Fibroblast of lung (primary cell): ENCODE measurements at places on chromosomes 13 and 19.

- DNase-seq: no peak
Measured at GRCh38 chr13:107291875-107292274, 723.9 kb upstream of the ARGLU1 start.

DNA sequence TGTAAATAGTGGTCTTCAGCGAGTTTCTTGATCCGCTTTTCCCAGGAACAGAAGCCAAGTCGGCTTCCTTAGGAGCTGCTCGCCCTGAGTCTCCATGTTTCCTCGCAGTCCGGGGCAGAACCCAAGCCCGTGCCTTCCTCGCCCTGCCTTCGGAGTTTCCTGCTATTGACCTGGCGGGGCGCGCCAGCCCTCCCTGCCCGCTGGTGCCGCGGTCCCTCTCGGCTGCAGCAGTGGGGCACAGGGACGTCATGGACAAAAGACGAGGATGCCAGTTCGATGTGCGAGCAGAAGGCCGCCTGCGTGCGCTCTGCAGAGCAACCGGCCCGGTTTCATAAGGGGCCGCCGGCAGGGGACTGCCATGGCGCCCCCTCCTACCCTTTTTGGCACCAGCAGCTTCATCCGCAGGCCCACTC, 156.6 kb downstream of the TM9SF2 start:
- peak; percentile 46 for DNase-seq

DNA sequence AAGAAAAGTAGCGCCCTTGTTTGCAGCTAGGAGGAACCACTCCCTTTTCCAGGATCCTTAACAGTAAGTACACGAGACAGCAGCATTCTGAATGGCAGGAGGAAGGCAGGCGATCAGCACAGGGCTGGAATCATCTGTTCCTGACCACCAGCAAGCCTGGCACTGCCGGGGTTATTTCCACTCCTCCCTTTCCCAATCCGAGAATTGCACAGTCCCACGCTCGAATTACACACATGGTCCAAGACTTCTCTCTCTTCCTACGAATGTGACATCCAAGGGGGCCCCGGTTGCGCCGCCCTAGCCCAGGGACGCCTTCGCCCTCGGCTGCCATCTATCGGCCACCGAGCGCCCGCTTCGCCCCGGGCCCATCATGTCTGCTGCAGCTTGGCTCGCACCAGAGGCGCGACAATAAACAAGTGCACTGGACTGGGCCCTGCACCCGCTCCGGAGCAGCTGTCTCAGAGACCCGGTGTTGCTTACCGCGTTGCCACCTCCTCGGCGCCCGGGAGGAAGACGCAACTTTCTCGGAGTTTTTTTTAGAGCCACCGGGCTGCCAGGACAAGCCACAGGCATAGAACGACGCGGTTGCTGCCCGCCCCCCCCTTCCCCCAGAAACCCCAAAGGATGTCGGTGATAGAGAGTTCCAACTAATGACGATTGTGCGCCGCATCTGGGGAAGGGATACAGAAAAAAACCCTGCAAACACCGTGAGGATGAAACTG, at the start of gene SLITRK5:
TSS of gene SLITRK5 (plus strand) at position 341 of the 722 bp plus-strand sequence. CDS start 4,018 bp downstream, outside the sequence.
- DNase-seq: peak; percentile 90

- peak; percentile 81 for DNase-seq
Measured at GRCh38 chr13:40206241-40207000, 460.0 kb downstream of the FOXO1 start.

DNA sequence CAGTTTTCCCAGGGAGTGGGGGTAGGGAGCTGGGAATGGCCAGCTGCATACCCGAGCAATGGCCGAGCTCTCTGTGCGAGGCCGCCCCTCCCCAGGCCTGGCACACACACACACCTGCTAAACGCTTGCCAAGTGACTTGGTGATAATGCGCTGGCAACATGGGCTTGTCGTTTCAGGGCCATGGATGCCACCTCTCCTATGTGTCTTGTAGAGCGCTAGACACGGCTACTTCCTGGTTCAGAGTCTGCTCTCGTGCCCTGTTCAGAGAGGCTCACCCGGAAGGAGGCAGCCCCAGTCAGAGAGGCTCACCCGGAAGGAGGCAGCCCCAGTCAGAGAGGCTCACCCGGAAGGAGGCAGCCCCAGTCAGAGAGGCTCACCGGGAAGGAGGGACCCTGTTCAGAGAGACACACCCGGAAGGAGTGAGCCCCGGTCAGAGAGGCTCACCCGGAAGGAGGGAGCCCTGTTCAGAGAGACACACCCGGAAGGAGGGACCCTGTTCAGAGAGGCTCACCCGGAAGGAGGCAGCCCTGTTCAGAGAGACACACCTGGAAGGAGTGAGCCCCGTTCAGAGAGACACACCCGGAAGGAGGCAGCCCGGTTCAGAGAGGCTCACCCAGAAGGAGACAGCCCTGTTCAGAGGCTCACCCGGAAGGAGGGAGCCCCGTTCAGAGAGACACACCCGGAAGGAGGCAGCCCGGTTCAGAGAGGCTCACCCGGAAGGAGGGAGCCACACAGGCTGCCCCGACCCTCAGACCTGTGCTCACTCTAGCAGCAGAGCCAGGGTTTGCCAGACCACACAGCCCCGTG, 4.2 kb downstream of the ADPRHL1 start:
- DNase-seq: no peak

- no peak for DNase-seq
Measured at GRCh38 chr13:98997738-98998641, 20.1 kb upstream of the DOCK9 start.

- DNase-seq: no peak
Measured at GRCh38 chr13:30375265-30375835, 46.9 kb upstream of the UBE2L5 start.

DNA sequence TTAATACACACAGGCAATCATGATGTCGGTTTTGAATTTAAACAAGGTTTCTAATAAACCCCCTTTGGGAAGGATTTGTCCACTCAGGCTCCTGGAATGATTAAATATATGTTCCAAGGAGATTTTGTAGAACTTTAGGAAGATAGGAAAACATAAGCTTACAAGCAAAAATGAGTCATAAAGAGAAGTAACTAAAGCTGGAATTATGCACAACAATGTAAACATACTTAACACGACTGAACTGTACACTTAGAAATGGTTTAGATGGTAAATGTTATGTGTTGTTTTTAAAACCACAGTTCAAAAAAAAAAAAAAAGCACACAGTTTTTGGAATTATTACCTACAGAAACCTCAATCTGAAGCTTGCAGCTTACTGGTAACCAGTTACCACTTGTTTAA, 304.4 kb downstream of the NALCN start:
- no peak for DNase-seq

- no peak for DNase-seq
Measured at GRCh38 chr13:35093356-35093755, 151.3 kb downstream of the NBEA start.

DNA sequence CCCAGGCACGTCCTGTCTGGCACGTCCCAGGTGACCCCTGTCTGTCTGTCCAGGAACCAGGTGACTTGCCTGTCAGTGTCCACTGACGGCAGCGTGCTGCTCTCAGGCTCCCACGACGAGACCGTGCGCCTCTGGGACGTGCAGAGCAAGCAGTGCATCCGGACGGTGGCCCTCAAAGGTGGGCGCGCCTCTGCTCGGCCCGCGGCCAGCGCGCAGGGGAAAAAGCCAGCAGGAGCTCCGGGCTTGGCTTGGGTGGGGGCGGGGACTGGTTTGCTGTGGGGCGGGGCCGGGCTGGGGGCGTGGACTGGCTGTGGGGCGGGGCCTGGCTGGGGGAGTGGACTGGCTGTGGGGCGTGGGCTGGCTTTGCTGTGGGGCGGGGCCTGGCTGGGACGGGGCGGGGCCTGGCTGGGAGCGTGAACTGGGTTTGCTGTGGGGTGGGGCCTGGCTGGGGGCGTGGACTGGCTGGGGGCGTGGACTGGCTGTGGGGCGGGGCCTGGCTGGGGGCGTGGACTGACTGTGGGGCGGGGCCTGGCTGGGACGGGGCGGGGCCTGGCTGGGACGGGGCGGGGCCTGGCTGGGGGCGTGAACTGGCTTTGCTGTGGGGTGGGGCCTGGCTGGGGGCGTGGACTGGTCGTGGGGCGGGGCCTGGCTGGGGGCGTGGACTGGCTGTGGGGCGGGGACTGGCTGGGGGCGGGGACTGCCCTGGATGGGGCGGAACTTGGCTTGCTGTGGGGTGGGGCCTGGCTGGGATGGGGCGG, 7.2 kb downstream of the WDR18 start:
- DNase-seq: peak; percentile 60

DNA sequence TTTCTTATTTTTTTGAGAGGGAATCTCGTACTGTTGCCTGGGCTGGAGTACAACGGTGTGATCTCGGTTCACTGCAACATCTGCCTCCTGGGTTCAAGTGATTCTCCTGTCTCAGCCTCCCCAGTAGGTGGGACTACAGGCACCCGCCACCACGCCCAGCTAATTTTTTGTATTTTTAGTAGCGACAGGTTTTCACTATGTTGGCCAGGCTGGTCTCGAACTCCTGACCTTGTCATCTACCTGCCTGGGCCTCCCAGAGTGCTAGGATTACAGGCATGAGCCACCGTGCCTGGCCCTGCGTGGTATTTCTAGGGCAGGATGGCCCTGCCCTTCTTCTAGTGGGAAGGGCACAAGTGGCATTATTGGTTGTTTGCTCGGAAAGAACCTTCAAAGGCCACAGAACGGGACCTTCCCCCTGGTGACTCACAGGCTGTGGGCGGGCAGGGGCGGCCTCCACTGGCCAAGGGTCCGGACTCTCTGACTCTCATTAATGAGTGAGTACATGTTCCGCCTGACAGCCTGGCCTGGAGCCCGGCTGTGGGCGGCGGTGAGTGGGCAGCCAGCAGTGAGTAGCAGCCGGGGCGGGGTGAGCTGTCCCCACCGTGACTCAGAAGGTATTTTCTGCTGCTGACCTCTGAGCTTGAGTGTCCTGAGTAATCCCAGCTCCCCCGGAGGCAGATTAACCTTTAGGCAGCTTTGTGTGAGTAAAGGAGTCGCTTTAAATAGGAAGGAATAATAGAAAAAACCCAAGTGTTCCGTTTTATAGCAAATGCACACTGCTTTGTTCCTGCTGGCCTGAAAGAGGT, 5.1 kb downstream of the DOT1L start:
- peak; percentile 97 for DNase-seq

DNA sequence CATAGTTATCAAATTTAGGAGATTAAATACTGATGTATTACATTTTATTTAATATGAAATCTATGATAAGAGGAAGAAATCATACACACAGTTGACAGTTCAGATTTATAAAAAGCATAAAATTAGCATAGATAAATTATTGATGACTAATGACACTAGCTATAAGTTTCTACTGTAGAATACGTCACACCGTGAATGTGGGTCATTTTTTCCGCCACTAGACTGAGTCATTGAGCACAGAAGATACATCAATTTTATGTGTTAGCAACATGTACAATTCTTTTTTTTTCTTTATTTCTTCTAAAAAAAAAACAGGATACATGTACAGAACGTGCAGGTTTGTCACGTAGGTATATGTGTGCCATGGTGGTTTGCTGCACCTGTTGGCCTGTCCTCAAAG, 22.2 kb downstream of the AP2S1 start:
- DNase-seq: peak; percentile 50

DNA sequence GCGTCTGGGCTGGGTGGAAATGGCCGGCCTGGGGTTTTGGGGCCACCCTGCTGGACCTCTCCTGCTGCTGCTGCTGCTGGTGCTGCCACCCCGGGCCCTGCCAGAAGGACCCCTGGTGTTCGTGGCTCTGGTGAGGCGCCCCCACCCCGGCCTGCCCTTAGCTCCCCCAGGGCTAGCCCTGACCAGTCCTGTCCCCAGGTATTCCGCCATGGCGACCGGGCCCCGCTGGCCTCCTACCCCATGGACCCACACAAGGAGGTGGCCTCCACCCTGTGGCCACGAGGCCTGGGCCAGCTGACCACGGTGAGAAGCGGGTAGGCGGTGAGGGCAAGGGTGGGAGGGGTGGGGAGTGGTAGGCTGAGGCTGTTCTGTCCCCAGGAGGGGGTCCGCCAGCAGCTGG, at the start of gene ACP4:
TSS of gene ACP4 (plus strand) at position 20 of the 400 bp plus-strand sequence. CDS start at position 20, 0 bp downstream.
- DNase-seq: no peak

GRCh38 chr19:49229416-49229815, 71.8 kb downstream of the TRPM4 start:
- no peak for DNase-seq

- DNase-seq: no peak
Measured at GRCh38 chr13:74346960-74347359, 212.8 kb upstream of the KLF12 start.

- DNase-seq: peak; percentile 65
Measured at GRCh38 chr13:32284927-32285632, 30.1 kb downstream of the ZAR1L start.

DNA sequence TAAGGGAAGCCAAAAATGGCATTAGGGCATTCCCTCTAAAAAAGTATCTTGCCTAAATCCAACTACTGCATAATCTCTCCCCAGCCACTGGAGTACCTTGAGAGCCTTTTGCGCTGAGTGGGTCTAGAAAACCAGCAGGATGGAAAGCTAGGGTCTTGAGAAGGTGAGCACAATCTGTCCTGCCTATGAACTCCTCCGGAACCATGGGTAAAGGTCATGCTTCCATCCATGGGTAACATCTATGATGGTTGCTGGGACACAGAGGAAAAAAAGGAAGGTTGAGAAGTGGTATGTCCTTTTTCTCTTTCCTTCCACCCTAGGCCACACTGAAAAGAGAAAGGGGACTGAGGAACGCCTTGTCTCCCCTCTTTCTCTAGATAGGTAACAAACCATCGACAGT, 52.4 kb downstream of the ZNF676 start:
- peak; percentile 26 for DNase-seq

DNA sequence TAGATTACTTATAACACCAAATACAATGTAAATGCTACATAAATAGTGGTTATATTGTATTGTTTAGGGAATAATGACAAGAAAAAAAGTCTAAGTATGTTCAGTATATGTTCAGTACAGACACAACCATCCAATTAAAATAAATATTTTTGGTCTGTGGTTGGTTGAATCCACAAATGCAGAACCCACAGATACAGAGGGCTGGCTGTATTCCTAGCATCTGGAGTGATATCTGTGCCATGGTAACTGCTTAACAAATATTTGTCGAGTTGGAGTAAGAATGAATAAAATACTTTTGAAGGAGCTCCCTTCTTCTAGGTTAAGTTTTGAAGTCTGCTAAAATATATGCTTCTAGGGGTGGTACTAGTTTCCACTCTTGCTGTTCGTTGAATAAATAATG, 241.0 kb downstream of the KLF5 start:
- DNase-seq: no peak

- peak; percentile 99 for DNase-seq
Measured at GRCh38 chr19:20051841-20052768, 12.8 kb upstream of the ZNF682 start.

GRCh38 chr19:4361152-4362046, 18.0 kb downstream of the MPND start:
- peak; percentile 37 for DNase-seq

- DNase-seq: peak; percentile 56
Measured at GRCh38 chr13:28716511-28716910, 2.3 kb downstream of the SLC46A3 start.

- no peak for DNase-seq
Measured at GRCh38 chr13:70108356-70109105, at the start of gene KLHL1. Gene KLHL1, minus strand, starts transcription at chr13:70108452. Its CDS starts 753 bp downstream, at chr13:70107699.
